ENCODE measurements at places on chromosomes 12 and 14. TPM values are rescaled to one million over a fixed set of nuclear protein-coding genes. Genes with fewer than 3 reads are reported as not detected.

P2RX2 gene
- polyA plus RNA-seq: not detected

VASH1 gene
- polyA plus RNA-seq: 0.54 TPM

CCDC175 gene
- not detected for polyA plus RNA-seq

LRTM2 gene
- polyA plus RNA-seq: not detected

DNA sequence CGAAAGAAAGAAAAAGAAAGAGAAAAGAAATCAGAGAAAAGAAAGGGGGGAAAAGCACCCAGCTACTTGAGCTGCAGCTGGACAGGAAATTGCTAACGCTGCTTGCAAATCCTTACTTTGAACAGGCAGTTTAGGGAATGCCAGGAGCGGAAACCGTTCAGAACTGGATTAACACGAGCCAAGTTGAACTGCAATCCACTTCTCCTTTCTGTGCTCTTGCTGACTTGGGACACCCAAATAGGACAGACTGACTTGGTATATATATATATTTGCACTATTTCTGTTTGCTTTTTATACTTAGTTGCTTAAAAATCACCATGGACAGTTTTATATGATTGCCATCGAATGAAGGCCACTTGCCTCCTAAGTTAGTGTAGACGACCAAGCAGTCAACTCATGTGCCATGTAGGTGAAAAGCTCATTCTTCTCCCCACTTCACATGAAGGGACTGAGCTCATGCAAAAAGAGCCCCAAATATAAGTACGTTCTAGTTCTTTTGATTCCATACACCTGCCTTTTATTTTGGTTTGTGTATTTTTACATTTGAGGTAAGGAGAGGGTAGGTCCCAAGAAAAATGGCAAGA lies 5.5 kb downstream of the DUSP6 start:
- no peaks in the 10 kb centered on the region for H3K27me3 ChIP-seq
- peaks cover 26% of the 10 kb centered on the region for H3K4me1 ChIP-seq
- peak overlapping the region; percentile 4 for H3K4me3 ChIP-seq
- no peak for DNase-seq
- no peaks in the 10 kb centered on the region for H3K36me3 ChIP-seq

CCDC196 gene
- not detected for polyA plus RNA-seq

DNA sequence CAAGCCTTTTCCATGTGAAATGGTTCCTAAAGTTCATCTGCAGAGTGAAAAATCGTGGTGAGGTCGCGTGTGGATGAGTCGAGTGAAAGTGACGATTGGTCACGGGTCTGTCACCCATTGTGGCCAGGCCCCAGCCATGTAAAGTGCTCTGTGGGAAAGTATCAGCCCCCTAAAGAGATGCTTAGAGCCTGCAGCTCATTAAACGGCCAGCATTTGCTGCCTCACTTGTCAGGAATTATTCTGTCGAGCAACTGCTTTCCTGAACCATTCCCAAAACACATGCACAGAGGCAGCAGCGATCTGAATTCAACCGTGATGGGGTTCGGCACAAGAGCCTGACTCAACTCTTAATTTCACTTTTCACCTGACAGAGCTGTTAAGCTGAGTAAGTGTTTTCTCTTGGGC lies 16.0 kb downstream of the DBX2 start:
- H3K4me1 ChIP-seq: no peaks in the 10 kb centered on the region
- DNase-seq: no peak
- H3K27ac ChIP-seq: no peak overlapping the region
- H3K36me3 ChIP-seq: no peaks in the 10 kb centered on the region
- H3K4me3 ChIP-seq: no peak overlapping the region

DNA sequence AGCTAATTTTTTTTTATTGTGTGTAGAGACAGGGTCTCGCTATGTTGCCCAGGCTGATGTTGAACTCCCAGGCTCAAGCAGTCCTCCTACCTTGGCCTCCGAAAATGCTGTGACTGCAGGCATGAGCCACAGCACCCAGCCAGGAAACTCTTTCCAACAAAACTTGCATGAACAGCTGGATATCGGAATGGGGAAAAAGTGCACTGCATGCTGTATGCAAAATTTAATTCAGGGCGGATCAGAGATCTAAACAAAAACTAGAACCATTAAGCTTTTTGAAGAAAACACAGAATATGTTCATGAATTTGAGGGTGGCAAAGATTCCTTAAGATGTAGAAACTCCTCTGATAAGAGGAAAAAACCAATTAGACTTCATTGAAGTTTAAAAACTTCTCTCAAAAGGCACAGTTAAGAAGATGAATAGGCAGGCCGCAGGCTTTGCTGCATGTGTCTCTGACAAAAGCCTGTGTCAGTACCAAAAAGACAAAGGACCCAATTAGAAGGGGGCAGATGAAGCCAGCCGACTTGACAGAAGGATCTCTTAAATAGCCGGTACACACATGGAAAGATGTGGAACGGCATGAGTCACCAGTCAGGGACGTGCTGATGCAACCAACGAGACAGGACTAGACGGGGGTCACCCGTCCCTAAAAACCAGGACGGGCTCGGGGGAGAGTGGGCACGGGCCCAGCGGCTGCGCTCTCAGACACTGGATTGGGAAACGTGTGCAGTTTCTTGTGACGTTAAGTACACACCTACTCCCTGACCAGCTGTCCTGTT lies 34.8 kb upstream of the MMP17 start:
- DNase-seq: no peak
- no peak overlapping the region for H3K4me3 ChIP-seq
- peaks cover 3% of the 10 kb centered on the region for H3K36me3 ChIP-seq

DNA sequence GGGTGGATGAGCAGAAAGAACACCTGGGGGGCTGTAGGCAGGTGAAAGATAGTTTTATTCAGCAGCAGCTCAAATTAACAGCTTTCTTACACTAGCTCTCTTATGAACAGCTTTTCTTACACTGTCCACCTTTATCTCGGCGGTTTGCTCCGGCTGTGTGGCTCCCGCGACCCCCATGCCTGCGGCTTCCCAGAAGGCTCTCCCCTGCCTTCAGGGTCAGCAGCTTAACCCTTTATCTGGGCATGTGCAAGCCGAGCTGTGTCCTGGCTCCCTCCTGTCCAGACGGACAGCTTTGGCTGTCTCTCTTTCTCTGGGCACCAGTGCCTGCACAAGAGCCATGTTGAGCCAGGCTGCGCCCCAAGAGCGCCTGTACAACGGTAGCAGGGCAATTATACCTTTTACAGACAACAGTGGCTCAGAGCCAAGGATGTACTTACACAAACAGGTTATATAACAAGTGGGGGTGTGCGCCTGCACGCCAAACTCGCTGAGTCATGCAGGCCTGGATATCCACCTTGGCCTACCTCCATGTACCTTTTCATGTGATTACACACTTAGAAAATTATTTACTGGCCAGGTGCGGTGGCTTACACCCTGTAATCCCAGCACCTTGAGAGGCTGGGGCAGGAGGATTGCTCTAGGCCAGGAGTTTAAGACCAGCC lies 28.5 kb upstream of the KLHL42 start:
- H3K36me3 ChIP-seq: peaks cover 34% of the 10 kb centered on the region
- DNase-seq: no peak
- no peak overlapping the region for H3K4me3 ChIP-seq
- no peaks in the 10 kb centered on the region for H3K4me1 ChIP-seq

- no peaks in the 10 kb centered on the region for H3K4me1 ChIP-seq
- no peak overlapping the region for H3K4me3 ChIP-seq
- no peaks in the 10 kb centered on the region for H3K36me3 ChIP-seq
- H3K27me3 ChIP-seq: no peaks in the 10 kb centered on the region
These were observed 50.1 kb downstream of the CD9 start for GRCh38 chr12:6250343-6250742.

SMOC1 gene
- not detected for polyA plus RNA-seq

VRTN gene
- not detected for polyA plus RNA-seq

GRCh38 chr12:128322341-128322740 lies 55.4 kb downstream of the TMEM132C start:
- no peaks in the 10 kb centered on the region for H3K27me3 ChIP-seq
- no peak for DNase-seq
- no peak overlapping the region for H3K27ac ChIP-seq
- H3K4me1 ChIP-seq: no peaks in the 10 kb centered on the region
- H3K36me3 ChIP-seq: no peaks in the 10 kb centered on the region

DNA sequence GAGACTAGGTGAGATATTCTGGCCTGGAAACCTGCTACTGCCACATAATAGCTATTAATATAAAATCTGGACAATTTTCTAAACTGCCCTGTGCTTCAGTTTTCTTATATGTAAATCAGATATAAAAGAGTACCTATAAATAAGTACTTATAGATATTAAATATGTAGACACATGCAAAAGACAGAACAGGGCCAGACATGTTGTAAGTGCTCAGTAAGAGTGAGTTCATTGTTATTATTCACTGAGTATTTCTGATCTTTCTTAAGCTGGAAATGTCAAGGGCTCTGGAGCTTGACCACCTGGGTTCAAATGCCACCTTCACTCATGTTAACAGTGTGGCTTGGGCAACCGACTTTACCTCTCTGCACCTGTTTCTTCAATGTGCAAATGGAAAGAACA lies 179.8 kb downstream of the GALC start:
- H3K4me3 ChIP-seq: no peak overlapping the region
- no peaks in the 10 kb centered on the region for H3K27me3 ChIP-seq
- H3K36me3 ChIP-seq: no peaks in the 10 kb centered on the region
- no peak for DNase-seq
- H3K4me1 ChIP-seq: no peaks in the 10 kb centered on the region
- H3K27ac ChIP-seq: no peak overlapping the region

RNASE7 gene
- polyA plus RNA-seq: not detected

TMTC2 gene
- polyA plus RNA-seq: not detected

ABCC9 gene
- polyA plus RNA-seq: not detected

DNA sequence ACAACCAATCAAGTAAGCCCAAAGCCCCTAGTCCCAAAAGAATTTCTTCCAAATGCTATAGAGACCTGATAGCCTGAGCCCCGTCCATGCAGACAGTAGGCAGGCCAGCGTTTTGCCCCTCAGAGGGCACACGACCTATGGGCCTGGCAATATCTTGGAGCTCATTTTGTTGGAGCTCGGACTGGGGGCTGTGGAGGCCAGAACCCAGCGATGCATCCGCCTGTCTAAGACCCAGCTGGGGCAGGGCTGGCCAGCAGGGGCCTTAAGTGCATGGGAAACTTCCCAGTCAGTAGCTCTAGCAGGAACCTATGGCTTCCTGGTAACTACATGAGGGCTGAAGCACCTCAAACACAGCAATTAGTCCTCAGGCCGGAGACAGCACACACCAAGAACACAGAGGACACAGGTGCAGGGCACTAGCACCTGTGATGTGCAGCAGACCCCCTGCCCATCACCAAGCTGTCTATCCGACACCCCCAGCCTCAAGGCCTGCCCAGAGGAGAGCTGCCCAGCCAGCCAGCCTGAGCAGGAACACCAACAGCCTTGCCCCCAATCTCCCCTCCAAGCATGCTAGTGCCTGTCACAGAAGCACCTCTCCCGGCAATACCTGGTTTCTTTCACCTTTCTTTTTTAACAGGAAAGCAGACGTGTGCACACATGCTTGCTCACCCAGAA lies 50.8 kb downstream of the ARL6IP4 start:
- H3K4me1 ChIP-seq: no peaks in the 10 kb centered on the region
- H3K36me3 ChIP-seq: no peaks in the 10 kb centered on the region
- H3K4me3 ChIP-seq: no peak overlapping the region
- no peaks in the 10 kb centered on the region for H3K27me3 ChIP-seq
- no peak for DNase-seq

CD163L1 gene
- not detected for polyA plus RNA-seq

SNX6 gene
- polyA plus RNA-seq: 99.4 TPM

- no peaks in the 10 kb centered on the region for H3K27me3 ChIP-seq
- DNase-seq: no peak
- H3K27ac ChIP-seq: no peak overlapping the region
These were observed 109.1 kb upstream of the MAX start for GRCh38 chr14:65211341-65211987.

DNA sequence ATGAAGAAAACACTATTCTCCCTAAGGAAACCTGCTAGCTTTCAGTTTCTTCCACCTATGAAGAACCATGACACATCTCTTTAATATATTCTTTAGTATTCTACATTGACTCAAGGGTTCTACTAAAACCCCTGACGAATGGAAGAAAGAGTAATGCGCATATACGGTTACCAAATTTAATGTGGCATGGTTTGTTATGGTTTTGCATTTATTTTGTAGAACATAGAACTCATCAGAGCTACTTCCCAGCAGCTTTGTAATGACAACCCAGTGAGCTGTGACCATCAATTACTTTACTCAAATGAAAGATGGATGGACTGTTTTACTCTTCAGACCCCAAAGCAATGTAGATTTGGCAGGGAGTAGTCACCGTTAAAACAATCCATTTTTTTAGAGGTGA lies 19.2 kb downstream of the PTHLH start:
- H3K36me3 ChIP-seq: no peaks in the 10 kb centered on the region
- no peaks in the 10 kb centered on the region for H3K27me3 ChIP-seq
- no peak overlapping the region for H3K4me3 ChIP-seq
- no peak for DNase-seq
- no peak overlapping the region for H3K27ac ChIP-seq

PTPRB gene
- not detected for polyA plus RNA-seq

TTC6 gene
- not detected for polyA plus RNA-seq

GRCh38 chr14:85387181-85387580 lies 142.8 kb upstream of the FLRT2 start:
- H3K4me3 ChIP-seq: no peak overlapping the region
- H3K36me3 ChIP-seq: no peaks in the 10 kb centered on the region
- H3K4me1 ChIP-seq: no peaks in the 10 kb centered on the region
- no peaks in the 10 kb centered on the region for H3K27me3 ChIP-seq

NEUROD4 gene
- polyA plus RNA-seq: not detected

GRCh38 chr12:117155278-117156060 lies 34.8 kb downstream of the FBXO21 start:
- H3K27me3 ChIP-seq: no peaks in the 10 kb centered on the region
- peak; percentile 49 for DNase-seq
- no peak overlapping the region for H3K4me3 ChIP-seq
- H3K36me3 ChIP-seq: peaks cover 21% of the 10 kb centered on the region
- H3K27ac ChIP-seq: no peak overlapping the region

DNA sequence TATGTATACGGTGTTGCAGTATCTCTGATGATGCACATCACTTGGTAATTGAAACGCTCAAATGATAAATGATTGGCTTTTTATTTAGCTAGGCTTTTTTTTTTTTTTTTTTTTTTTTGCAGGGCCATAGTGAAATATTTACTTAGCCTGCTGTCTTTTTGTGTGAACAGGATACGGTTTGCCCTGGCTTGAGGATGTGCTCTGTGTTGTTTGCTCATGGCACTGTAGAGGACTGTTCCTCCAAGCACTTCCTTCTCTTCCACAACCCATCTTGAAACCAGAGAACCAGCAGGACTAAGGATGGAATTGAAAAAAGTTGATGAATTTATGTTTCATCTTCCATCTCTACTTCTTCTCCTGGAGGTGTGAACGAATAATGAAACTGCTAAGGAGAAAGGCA lies 15.5 kb upstream of the SSPN start:
- H3K27ac ChIP-seq: no peak overlapping the region
- no peaks in the 10 kb centered on the region for H3K4me1 ChIP-seq
- no peaks in the 10 kb centered on the region for H3K36me3 ChIP-seq
